Tongue (tissue), 3 donors: ENCODE measurements at places on chromosomes 13 and 19. TPM values are rescaled to one million over a fixed set of nuclear protein-coding genes. Genes with fewer than 3 reads are reported as not detected.

The CCDC70 gene
- not detected for total RNA-seq

The KIR3DL2 gene
- total RNA-seq: not detected

The TEX29 gene
- total RNA-seq: 0.72 TPM

The SIGLEC8 gene
- not detected for total RNA-seq

The BEST2 gene
- total RNA-seq: not detected

The ELSPBP1 gene
- total RNA-seq: not detected

The CELF5 gene
- total RNA-seq: 0.10 TPM

The ZNF556 gene
- 69.1 TPM for total RNA-seq

The MIA gene
- 1.9 TPM for total RNA-seq

DNA sequence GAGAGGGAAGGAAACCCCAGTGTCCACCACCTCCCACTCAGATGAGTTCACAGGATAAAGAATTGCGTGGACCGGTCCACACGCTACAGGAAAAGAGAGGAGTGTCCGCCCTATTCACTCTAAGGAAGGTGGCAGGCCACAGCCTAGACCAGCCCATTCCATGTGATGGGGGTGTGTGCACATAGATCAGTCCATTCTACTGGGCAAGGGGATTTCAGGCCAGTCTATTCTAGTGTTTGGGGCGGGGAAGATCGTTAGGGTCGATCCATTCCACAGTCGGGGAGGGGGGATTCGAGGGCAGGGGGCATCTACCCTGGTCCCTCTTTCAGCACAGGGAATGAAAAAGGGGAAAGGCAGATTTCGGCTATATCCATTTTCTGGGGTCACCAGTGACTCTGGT lies 7.8 kb downstream of the FIZ1 start:
- no peak for DNase-seq

DNA sequence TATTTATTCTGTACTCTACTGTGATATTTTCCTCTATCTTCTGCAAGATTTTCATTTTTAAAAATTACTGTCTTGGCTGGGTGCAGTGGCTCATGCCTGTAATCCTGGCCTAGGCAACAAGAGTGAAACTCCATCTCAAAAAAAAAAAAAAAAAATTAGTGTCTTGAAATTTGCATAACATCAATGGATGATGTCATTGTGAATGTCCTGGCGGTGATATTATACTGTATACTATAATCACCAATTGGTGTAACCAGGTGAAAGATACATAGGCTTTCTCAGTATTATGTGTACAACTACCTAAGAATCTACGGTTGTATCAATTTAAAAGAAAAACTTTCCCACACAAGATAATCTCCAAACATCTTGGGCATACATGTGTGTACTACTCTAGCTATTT lies 15.2 kb downstream of the ZNF331 start:
- no peak for DNase-seq

DNA sequence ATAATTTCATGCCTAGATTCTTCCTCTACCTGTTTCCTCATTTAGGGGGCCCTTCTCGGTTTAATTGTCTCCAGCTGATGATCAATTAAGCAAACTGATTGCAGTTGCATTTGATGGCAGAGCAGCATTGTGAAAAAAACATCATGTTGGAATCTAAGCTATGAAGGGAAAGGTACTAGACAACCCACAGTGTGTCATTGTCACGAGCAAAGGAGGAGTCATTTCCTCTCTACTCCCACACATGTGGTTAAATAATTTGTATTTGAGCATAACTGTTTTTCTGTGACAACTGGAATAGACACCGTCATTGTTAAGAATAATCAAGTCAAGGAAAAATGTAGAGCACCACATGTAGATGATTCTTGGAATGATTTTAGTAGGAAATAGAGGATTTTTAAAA lies 240.3 kb downstream of the DCT start:
- DNase-seq: no peak

DNA sequence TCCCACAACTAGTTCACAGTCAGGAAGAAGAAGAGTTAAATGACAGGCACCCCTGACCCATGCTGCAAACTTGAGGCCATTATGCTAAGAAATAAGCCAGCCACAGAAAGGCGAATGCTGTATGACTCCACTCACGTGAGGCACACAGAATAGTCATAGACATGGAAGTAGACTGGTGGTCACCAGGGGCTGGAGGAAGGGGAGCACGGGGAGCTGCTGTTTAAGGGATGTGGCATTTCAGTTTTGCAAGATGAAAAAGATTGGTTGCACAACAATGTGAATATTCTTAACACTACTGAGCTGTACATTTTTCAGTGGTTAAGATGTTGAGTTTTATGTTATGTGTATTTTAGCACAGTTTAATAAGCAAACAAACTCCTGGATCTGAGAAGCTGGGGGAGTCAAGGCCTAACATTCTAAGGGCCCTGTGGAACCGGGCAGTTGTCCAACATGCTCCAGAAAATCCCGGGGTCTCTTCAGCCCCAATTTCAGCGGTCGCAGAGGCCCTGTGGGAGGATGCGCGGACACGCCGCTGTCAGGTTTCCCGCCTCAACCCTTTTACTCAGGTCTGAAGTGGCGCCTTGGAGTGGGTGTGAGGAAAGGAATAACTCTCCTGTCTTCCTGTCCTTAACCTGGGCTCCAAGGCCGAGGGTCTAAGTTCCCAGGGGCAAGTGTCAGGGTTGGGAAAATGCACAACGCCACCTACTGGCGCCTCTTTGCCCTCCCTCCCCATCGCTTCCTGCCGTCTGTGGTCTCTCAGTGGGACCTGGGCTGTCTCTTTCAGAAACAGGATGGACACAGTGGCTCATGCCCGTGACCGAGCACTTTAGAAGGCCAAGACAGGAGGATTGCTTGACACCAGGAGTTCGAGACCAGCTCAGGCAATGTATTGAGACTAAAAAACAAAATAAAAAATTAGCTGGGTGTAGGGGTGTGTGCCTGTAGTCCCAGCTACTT lies 4.4 kb upstream of the TMEM272 start:
- no peak for DNase-seq

DNA sequence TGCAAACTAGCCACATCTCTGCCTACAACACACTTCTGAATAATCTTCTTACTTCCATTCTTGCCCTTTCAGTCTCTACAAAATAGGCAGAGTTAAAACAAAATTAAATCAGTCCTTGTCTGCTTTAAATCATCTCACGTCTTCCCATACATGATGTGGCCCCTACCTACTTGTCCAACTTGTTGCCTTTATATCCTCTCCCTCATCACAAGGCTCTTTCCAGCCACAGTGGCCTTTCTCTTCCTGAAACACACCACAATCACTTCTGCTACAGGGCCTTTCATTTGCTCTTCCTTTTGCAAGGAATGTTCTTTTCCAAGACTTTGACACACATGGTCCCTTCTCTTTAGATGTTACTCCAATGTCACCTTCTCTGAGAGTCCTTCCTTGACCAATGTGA lies 1.7 kb downstream of the RBM26 start:
- DNase-seq: no peak

DNA sequence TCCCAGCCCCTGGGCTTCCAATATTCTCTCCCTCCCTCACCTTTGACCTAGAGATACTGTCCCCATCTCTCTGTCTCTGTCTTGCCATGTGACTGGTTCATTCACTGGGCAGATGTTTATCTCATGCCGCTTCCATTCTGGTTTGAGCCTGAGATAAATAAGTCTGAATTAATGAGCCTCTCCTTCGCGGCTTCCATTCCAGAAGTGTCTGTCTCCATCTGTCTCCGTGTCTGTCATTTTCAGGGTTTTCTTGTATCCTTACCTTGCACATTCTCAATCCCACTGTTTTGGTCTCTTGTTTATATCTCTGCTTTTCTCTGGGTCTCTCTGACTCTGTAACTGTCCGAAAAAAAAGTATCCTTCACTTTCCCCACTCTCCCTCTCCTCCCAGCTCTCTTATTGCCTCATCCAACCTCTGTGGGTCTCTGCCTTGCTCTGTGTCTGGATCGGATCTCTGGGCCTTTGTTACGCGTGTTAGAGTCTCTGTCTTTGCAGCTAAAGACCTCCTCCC lies 4.3 kb downstream of the SPHK2 start:
- DNase-seq: no peak

DNA sequence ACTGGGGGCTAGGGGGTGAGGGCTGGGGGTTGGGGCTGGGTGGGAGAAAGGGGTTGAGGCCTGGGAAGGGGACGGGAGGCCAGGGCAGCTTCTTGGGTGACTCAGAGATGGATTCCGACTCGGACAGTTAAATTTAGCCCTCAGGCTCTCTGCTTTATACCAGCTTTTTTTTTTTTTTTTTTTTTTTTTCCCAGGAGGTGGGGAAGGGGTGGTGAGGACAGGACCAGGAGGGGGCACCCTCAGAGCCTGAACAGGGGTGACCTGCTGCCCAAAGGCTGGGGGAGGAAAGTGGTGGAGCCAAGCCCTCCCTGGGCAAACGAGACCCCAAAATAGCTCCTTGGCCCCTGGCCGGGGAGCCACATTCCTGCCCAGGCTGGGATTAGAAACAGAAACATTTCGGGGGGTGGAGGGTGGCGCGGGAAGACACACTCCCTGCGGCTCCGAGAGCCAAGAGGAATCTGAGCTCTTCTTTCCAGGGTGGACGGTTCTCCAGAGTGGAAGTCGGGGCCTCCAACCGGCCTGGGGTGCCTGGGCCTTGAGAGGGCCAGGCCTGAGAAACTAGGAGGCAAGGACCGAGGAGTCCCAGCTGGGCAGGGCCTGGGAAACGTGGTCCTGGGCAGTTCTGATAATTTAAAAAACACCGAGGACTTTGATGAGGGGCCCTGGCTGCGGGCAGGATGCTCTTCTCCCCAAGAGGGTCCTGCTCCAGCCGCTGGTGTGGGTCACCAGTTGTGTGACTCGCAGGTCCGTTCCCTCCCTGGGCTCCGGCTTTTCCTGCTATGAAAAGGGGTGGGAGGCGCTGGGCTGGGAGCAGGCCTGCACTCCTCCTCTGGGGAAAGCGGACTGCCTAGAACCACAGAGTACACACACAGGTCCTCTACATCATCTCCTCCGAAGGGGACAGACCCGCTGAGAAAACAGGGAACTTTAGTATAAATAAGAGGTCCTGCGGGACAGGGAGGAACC lies 813 bp upstream of the DMPK start:
- peak; percentile 89 for DNase-seq

DNA sequence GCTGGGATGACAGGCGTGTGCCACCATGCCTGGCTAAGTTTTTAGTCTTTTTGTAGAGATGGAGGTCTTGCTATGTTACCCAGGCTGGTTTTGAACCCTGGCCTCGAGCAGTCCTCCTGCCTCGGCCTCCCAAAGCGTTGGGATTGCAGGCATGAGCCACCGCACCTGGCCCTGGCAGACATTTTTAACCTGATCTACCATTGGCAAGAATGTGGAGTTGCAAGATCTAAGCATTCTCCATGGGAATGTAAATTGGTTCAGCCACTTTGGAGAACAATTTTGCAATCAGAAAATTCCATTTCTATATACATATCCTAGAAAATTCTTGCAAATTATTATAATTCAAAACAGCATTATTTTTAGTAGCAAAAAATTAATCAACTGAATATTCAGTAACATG lies 24.3 kb upstream of the DCUN1D2 start:
- DNase-seq: no peak

- DNase-seq: no peak
Observed at GRCh38 chr19:6119031-6119430, 8.7 kb upstream of the RFX2 start.

GRCh38 chr13:113951246-113951999 lies 22.5 kb downstream of the C13orf46 start:
- peak; percentile 80 for DNase-seq

GRCh38 chr13:45681113-45681512 lies 21.0 kb upstream of the CBY2 start:
- peak; percentile 10 for DNase-seq

GRCh38 chr19:12085074-12085818 lies 20.7 kb downstream of the ZNF844 start:
- DNase-seq: no peak

DNA sequence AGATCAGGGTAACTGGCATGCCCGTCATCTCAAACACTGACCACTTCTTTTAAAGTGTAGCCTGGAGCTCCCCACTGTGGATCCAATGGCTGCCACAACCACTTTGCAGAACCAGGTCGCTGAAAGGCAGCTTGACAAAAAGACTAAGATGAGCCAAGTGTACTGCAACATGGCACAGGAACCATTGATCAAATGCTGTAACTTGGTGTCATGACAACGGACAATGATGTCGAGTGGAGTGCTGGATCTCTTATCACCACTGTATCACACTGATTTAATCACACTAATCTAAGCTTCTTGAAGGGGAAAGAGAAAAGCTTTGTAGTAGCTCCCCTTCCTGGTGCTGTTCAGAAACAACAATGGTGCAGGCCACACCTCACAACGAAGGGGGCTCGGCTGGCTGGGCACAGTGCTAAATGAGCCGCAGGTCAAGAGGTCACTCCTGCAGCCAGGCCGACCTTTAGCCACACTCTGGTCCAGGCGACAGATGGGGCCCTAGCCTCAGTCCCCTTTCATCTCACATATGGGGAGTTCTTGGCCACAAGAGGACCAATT lies 2.2 kb upstream of the TNFRSF19 start:
- DNase-seq: no peak

- DNase-seq: no peak
Observed at GRCh38 chr13:78168981-78169380, 250.3 kb upstream of the EDNRB start.

DNA sequence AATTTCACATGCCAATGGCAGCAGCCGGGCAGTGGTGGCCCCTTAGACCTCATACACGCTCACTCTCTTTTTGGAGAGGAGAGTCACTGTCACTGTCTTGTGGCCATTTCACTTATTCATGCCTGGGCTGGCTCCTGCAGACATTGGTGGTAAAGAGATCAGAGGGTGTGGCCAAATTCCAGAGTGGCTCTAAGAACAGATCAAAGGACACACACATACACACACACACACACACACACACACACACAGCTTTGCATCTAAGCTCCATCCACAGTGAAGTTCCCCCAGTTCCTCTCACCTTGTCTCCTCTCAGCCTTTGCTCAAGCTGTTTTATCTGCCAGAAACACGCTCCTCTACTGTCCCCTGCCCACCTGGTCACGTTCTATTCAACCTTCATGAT lies 46.5 kb upstream of the KPNA3 start:
- no peak for DNase-seq

GRCh38 chr13:91359631-91360030 lies 12.1 kb downstream of the MIR17HG start:
- no peak for DNase-seq

GRCh38 chr19:54473071-54473891 lies at the start of gene CDC42EP5:
Gene CDC42EP5 (minus strand): TSS chr19:54473296. CDS start chr19:54465547, 7,749 bp downstream.
- peak; percentile 95 for DNase-seq
